A549 (cell line): ENCODE measurements at places on chromosomes 7 and 10. TPM values are rescaled to one million over a fixed set of nuclear protein-coding genes. Genes with fewer than 3 reads are reported as not detected.

CTTNBP2 gene
- polyA plus RNA-seq = 0.21 to 0.33 TPM (median 0.25 TPM) in 3 replicates

GRCh38 chr7:151368136-151368571, 26.5 kb downstream of the NUB1 start:
- peak; percentile 76 for DNase-seq

GRCh38 chr10:123382491-123382890, 228.3 kb downstream of the BUB3 start:
- no peak for DNase-seq

DNA sequence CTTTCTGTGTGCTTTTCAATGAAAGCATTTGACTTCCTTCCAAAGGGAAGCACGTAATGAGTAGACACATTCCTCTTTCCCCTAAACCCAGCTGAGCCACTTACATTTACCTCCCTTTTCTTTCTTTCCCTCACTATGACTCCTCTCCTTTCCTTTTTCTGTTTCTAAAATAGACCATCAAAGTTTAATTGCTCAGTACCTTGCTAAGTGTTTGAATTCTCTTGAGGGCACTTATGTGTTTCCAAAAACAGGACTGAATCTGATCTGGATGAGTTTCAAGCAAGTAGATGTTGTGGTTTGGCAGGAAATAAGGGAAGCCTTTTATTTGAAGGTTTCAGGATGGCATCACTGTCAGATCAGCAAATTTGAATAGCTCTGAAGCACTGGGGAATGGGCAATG, 396.2 kb downstream of the REEP3 start:
- no peak for DNase-seq

DNA sequence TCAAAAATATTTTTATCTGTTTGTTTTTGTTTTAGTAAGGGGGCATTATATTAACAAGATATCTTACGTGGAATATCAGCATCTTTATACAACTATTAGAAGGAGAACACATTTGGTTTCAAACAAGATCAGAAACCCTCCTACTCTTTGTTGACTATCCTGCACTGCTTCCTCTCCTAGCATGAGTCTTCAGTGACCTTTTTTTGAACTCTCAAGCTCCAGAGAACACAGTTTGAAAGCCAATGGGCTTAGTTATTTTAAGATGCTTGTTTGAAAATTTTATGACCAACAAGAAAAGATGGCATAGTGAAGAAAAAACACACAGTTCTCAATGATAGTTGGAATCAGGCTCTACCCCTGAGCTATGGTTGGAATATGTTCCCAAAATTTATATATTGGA, 37.2 kb upstream of the RTKN2 start:
- no peak for DNase-seq

GRCh38 chr10:79021948-79022499, 46.7 kb upstream of the ZMIZ1 start:
- DNase-seq = no peak

DNA sequence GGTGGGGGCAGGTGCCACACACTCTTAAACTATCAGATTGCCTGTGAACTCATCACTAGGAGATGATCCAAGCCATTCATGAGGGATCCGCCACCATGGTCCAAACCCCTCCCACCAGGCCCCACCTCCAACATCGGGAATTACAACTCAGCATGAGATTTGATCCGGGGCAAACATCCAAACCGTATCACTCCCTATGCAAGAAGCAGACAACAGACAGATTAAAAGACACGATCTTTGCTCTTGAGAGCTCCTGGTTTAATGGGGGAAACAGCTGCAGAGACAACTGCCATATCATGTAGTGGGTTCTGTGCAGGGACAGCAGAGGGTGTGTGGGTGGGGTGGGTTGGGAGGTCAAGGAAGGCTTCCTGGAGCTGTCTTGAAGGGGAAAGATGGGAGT, 123.6 kb downstream of the EMX2 start:
- DNase-seq = no peak

- no peak for DNase-seq
Measured at GRCh38 chr10:21171197-21171935, 274.3 kb upstream of the NEBL start.

- no peak for DNase-seq
Measured at GRCh38 chr10:70885481-70885880, 2.9 kb downstream of the PCBD1 start.

DNA sequence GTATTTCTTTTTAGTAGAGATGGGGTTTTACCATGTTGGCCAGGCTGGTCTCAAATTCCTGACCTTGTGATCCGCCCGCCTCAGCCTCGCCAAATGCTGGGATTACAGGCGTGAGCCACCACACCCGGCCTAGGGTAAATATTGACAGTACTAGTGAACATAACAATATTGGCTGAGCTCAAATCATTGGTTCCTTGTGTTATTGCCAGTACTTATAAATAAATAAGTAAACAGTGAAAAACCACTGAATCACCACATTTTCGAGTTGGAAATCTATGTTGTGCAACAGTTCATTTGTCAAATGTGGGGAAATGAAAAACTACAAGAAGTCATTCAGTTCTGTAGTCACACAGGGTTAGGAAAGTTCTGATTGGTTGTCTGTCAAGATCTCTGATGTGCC, 15.8 kb downstream of the RPP30 start:
- DNase-seq = peak; percentile 24

DNA sequence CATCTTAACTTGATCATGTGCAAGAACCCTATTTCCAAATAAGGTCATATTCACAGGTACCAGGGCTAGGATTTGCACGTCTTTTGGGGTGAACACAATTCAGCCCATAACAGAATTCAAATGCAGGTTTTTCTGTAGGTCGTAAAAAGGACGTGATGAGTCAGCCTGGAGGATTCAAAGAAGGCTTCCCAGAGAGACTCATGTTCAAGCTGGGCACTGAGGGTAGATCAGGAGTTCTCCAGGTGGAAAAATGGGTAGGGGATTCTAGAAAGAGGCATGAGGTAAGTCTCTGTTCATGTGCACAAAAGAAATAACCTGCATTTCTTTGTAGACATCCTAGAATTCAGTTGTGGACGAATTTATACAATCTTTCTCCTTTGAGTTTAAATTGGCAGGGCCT, 160.4 kb downstream of the RPS24 start:
- DNase-seq = no peak

INPP5F gene
- polyA plus RNA-seq = 5.6 to 6.2 TPM (median 5.6 TPM) in 3 replicates

DNA sequence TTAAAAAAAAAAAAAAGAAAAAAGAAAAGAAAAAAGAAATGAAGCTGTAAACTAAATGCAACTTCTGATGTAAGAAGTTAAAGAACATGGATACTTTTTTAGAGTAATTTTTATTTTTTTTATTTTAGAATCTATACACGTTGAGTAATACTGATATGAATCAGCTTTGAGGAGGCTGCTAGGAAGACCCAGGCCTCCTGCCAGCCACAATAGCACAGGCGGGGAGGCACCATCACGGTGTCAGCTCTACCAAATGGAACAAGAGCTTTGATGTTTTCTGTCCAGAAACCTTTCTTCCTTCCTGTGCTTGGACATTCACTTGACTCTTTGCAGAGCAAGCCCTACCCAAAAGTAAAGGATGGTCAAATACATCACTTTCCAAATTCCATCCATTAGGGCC, 45.3 kb upstream of the EGR2 start:
- DNase-seq = no peak

ZMIZ2 gene
- polyA plus RNA-seq = 21.7 to 24.5 TPM (median 23.9 TPM) in 3 replicates

GRCh38 chr10:32035038-32035437, 21.2 kb downstream of the KIF5B start:
- DNase-seq = no peak

- no peak for DNase-seq
Measured at GRCh38 chr10:27621461-27621860, 117.4 kb downstream of the RAB18 start.

DNA sequence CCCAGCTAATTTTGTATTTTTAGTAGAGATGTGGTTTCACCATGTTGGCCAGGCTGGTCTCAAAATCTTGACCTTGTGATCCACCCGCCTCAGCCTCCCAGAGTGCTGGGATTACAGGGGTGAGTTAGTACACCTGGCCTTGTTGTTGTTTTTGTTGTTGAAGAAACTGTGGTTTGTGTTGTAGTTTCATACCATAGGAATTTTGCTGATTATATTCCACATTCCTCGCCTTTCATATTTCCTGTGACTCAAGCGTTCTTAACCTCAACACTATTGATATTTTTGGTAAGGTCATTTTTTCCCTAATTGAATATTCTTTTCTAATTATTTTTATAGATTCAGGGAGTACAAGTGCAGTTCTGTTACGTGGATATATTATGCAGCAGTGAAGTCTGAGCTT, 16.7 kb downstream of the LIPF start:
- DNase-seq = no peak

NRP1 gene
- polyA plus RNA-seq = 115 to 147 TPM (median 121 TPM) in 3 replicates

SLC16A9 gene
- 0.04 to 0.05 TPM (median 0.04 TPM) in 3 replicates for polyA plus RNA-seq

PRPS1L1 gene
- polyA plus RNA-seq = not detected in 3 replicates

DNA sequence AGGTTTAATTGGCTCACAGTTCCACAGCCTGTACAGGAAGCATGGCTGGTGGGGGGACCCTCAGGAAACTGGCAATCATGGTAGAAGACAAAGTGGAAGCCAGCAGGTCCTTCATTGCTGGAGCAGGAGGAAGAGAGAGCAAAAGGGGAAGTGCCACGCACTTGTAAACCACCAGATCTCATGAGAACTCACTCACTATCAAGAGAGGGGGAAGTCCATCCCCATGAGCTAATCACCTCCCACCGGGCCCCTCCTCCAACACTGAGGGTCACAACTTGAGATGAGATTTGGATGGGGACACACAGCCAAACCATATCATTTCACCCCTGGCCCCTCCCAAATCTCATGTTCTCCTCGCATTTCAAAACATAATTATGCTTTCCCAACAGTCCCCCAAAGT, 171.9 kb upstream of the CACNA2D1 start:
- no peak for DNase-seq

- DNase-seq = peak; percentile 41
Measured at GRCh38 chr7:131238347-131238931, 89.2 kb upstream of the MKLN1 start.

DNA sequence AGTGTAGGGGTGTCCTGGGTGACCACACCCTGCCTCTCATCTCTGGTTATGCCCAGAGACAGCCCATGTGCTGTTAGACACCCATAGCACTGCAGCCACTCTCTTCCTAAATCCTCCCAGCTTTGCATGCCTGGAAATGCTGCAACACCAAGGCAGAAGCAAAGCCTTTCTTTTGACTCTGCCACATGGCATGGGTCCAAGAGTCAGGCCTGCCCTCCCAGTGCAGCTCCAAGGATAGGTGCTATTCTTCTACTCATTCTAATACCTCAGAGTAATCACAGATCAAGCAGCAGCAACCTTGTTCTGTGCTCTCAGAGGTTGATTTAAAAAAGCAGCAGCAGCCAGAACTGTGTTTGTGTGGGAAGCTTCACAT, 23.4 kb downstream of the FRMPD2 start:
- no peak for DNase-seq
